WERI-Rb-1 (cell line): ENCODE measurements at places on chromosomes 4 and X.

GRCh38 chr4:126976850-126977632, 655.7 kb upstream of the INTU start:
- no peak for DNase-seq

- no peak for DNase-seq
Measured at GRCh38 chrX:55161581-55161980, 58.6 kb upstream of the PAGE5 start.

DNA sequence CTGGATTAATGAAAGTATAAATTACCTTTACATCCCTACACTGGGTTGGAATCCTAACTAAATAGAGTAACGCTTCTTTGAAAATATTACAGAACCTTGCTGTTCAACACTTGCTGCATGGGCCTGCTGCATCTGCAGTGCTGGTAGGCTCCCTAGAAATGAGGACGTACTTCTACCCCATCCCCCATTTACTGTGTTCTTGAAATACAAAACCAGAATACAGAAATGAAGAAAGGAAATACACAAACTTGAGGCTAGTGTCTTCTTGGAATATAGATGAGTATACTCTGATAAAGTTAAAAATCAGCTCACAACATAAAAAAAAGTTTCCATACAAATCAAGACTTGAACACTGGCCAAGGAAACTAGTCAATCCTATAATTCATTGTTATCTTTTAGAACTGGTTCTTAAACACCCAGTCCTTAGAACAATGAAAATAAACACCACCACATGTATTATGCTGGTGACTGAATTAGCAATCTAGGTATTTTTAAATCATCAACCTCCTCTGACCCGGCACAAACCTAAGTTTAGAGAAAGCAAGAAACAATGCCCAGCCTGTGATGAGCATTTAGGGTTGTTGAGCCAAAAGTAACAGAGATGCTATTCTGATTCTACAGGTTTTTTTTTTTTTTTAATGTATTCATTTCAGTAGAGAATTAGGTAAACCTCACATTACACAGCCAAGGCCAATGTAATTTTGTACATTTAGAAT, 49.7 kb downstream of the ATP8A1 start:
- no peak for DNase-seq

DNA sequence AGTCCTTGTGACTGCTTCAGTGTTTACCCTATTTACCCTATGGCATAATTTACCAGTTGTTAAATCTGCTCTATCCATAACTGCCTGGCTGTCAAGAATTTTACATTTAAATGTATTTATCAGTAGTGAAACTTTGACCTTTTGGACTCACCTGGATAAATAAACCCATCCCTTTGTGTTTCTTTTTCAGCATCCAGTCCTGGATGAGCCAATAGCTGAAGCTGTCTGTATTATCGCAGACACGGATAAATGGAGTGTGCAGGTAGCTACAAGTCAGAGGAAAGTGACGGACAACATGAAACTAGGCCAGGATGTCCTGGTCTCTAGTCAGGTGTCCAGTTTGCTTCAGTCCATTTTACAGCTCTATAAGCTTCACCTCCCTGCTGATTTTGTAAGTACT, 122.4 kb downstream of the FNIP2 start:
- no peak for DNase-seq

DNA sequence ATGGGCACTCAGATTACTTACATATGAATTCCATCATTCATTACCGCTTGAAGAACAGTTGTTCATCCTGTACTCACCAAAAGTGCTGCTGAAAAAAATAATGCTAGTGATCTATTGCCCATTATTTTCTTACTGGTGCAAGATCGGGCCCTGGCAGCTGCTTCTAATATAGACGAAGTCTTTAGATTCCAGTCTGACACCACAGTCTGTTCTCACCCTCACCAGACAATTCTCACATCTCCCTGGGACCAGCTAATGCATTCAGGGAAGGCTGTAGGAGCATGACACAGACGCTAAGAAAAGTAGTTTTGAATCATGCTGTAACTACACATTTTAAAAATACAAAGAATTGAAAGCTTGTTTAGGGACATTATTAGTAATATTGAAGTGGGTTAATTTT, 13.8 kb downstream of the GEMIN8 start:
- DNase-seq: no peak

DNA sequence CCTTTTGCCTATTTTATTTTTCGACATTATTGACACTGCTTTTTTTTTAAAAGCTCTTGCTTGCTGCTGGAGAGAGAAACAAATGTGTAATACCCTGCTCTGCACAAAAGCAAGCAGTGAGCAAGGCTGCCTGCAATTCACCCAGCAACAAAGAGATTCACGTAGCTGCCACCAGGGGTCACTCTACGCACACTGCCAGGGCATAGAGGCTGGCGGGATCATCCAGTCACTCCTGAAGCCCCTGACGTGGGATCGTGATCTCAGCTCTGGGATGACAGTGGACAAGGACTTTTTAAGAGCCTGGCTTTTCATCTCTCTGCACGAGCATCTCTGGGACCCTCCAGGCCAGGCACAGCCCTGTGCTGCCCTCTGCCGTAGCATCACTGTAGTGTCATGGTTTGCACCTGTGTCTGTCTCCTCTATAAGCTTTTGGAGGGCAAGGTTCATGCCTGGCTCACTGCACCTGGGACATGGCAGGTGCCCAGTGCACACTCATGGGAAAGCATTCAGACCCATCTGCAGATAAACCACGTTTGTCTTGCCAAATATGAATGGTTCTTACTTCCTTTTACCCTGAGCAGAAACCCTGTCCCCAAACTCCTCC, 19.8 kb downstream of the C4orf50 start:
- peak; percentile 82 for DNase-seq

DNA sequence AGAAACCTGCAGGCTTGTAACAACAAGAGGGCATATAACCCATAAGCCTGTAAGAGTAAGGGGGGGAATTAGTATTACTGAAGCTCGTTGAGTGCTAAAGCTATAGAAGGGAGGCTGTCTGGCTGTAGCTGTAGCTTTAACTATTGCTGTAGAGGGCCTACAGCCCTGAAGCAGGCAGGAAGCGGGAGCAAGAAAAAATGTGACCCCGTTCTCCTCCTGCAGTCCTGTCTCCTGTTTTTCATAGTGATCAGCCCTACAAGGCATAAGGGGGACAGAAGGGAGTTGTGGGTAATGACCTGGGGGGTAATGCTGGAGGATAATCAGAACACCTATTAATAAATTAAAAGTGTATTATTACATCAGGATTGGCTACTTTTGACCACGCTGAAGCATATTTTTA, 206.9 kb upstream of the MAB21L2 start:
- DNase-seq: no peak

DNA sequence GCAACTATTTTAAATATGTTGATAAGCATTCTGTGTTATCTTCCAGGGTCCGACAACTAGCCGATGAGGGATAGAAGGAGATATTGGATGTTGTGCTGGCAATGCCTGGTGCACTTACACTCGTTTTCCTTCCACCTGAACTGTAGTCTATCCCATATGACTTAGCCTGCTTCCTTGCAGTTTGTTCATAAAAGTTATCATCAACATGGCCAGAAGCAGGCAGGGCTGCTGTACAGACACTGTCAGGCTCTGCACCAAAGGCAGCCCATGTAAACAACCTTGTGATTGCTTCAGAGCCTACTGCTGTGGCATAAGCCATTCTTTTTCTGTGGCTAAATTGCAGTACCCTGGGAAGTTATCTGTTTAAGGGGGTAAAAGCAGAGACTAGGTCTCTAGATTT, 1.6 kb downstream of the MAPK10 start:
- DNase-seq: no peak

GRCh38 chr4:126965877-126966276, 666.9 kb upstream of the INTU start:
- DNase-seq: no peak

DNA sequence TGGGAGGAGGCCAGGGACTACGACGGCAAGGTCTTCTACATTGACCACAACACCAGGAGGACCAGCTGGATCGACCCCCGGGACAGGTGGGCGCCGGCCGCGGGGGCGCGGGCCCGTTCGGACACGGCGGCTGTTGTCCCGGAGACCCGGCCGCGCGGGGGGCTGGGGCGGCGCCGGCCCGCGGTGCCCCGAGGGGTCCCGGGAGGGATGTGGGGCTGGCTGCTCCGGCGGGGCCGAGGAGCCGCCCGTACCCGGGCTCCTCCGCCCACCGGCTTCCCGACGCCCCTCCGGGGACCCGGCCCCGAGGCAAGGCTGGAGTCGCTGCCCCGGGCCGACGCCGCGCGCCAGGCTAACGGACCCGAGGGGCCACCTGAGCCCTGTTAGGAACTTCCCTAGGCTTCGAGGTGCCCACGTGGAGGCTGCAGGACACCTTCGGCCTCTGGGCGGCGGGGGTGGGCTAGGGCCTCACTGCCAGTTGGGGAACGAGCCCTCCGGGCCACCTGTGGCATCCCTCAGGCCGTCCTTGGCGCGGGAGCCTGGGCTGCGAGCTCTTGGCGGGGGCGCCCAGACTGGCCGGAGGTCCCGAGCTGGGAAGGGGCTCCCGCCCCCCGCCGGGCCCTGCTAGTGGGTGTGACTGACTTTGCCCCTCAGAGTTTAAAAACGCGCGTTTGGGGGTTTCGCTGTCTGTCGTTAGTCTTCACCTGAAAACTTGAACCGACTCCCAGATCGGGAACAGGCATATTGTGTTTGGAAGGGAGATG, 660 bp downstream of the WWC2 start:
- peak; percentile 74 for DNase-seq

DNA sequence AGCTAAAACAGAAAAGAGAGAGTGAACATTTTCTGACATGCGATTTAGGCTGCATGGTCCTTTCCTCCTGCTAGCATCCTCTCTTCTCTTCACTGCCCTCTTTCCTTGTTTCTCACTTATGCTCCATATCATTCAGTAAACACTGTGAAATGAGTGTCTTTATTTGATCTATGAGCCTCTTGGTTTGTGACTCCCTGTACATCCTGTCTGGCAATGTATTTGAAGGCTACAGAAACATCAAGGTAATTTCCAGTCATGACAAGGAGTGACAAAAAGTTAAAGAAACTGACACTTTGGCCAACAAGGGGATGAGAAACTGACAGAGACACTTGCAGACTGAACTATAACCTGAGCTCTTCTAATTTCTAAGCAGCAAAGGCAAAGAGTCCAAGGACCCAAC, 8.7 kb downstream of the FTHL17 start:
- DNase-seq: no peak

DNA sequence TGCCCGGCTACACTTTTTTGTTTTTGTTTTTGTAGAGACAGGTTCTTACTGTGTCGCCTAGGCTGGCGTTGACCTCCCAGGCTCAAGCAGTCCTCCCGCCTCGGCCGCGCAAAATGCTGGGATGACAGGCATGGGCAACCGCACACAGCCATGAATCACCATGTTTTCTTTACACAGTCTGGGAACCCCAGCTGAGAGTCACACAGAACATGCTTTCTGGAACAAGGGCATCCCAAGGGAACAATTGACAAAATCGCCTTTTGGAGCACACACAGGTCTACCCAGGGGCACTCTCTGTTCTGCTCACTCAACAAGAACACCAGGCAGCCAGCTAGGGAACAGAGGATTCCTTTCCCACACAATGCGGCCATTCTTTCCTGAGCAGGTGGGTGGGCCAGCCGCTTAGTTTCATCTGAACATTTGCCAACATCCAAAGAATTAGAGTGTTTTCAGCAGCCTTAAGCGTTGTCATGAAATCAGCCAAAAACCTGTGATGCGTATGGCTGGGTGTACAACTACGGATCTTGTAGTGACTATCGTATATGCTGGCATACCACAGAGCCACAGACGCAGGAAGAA, 15.7 kb downstream of the PRKX start:
- no peak for DNase-seq

- no peak for DNase-seq
Measured at GRCh38 chr4:51963841-51964517, 56.2 kb downstream of the LRRC66 start.

DNA sequence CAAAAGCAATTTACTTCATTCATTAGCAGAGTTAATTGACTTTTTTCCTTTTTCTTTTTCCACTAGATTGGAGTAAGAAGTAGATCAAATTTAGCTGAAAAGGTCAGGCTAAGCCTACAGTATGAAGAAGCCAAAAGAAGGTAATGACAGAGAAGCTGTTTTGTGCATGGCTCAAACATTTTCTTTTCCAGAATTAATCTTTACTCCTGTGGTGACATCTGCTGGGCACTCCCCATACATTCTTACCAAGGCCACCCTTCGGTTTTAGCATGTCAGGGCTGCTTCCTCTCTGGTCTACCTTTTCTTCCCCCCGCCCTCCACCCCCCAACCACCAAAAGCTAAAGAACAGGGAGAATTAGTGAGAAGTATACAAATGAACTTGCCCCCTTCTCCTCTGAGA, 70.2 kb downstream of the CLDN22 start:
- DNase-seq: peak; percentile 57

DNA sequence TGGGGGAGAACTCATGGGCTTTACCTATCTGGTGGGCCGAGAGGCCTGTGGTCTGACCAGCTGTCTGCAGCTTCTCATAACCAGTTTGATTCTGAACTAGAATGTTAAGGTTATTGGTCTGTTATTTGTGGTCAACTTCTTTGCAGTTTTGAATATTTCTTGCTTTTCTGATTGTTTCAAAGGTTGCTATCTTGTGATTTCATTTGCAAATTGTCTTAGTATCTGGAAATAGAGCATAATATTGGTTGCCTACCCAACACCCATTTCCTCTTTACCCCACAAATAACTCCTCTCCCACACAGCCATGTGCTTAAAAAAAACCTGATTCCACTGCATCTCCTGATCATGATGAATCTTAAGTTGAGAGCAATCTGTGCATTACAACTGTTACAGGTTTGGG, 39.1 kb upstream of the BMP2K start:
- no peak for DNase-seq
